ENCODE measurements at places on chromosomes 1 and 21. TPM values are rescaled to one million over a fixed set of nuclear protein-coding genes. Genes with fewer than 3 reads are reported as not detected.
A peak's percentile ranks its signal among the peaks of the same experiment; 100 is the strongest.

GRCh38 chr1:70627910-70628309 is 216.8 kb downstream of the CTH start:
- DNase-seq, result no peak

DNA sequence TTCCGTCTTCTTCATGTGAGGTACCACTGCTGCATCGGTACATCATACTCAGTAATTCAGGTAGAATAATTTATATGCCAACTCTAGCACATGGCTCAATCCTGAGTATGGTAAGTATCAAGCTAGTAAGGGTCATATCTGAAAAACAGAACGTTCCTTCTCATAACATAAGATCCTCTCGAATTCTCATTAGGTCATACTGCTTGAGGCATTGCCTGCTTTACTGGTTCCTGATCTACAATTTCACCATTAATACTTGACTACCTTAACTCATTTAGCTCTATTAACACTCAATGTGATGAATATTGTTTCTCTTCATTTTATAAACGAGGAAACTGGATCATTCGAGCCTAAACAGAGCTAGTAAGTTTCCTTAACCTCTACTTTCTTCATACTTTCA is 871.6 kb downstream of the BRINP3 start:
- no peak for DNase-seq

GRCh38 chr1:165492845-165493373 is 48.0 kb upstream of the RXRG start:
- no peak for DNase-seq

- peak; percentile 13 for DNase-seq
Observed at GRCh38 chr1:44822981-44823451, 14.7 kb downstream of the BTBD19 start.

DNA sequence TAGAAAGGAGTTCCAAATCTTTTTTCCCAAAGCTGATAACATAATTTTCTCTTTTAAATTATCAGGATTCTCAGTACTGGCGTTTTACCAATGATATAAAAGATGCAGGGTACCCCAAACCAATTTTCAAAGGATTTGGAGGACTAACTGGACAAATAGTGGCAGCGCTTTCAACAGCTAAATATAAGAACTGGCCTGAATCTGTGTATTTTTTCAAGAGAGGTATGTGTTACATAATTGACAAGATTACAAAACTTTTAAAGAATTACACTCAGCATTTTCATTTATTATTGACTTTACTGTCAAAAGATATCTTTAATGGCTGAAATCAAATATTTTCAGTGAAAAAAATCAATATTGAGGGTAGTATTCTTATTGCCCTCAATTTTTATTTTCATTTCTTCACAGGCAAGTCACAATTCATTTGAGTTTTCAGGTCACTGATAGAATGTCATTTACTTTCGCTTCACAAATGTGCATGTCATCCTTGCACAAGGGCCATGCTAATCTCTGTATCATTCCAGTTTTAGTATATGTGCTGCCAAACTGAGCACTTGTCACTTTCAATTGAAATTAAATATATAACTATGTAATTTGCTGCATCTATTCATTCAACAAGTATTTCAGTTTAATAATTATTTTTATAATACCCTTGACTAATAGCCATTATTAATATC is 63.5 kb downstream of the TPR start:
- DNase-seq, result no peak

- peak; percentile 60 for DNase-seq
Observed at GRCh38 chr1:84122780-84123382, 21.2 kb upstream of the PRKACB start.

GRCh38 chr21:16169102-16169511 is 439.3 kb downstream of the USP25 start:
- DNase-seq, result no peak

DNA sequence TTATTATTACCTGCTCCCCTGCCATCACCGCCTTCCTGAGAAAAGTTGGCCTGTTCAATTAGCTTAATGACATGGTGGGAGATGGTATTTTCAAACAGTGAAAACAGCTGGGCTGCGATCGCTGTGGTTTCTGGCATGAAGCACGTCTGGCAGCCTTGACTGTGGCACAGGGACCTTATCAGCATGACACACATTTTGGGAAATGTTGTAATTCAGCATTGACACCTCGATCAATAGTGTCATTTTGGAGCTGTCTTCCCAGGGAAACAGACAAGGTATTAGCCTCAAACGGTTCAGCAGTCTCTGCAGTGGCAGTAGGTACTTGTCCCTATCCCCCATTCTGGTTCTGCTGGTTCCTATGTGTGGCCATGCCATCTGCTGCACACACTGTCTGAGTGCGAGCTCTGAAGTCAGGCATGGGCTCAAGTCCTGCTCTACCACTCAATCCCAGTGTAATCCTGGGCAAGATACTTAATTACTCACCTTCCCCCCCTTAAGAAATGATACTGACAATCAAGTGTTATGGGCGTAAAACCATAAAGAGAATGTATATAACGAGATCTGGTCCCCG is 154.5 kb upstream of the KCND3 start:
- DNase-seq, result no peak

GRCh38 chr1:7863756-7864328 is 11.0 kb upstream of the UTS2 start:
- no peak for DNase-seq

GRCh38 chr1:211606332-211606913 is 27.5 kb upstream of the SLC30A1 start:
- DNase-seq, result peak; percentile 41

DNA sequence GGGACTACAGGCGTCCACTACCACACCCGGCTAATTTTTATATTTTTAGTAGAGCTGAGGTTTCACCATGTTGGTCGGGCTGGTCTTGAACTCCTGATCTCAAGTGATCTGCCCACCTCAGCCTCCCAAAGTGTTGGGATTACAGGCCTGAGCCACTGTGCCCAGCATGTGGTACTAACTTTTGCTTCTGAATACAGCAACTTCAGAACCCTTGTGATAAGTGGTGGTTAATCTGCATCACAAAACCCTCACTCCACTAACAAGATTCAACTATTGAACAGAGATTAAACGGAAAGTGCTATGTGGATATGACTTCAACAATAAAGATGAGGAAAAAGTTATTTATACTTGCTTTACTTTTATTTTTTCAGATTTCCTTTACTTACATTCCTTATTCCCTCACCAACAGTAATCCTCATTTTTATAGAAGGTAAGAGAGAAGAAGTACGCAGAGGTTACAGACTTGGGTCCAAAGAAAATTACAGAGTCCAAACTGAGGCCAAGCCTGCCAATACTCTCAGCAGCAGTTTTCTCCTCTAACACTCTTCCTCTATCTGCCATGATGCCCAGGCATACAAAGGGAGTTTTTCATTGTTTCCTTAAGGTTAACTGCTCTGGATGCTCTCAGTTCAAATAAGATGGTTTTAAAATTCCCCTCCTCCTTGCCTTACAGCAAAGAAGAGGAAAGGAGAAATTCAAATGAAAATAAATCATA is 44.3 kb downstream of the SLC16A1 start:
- DNase-seq, result no peak

DNA sequence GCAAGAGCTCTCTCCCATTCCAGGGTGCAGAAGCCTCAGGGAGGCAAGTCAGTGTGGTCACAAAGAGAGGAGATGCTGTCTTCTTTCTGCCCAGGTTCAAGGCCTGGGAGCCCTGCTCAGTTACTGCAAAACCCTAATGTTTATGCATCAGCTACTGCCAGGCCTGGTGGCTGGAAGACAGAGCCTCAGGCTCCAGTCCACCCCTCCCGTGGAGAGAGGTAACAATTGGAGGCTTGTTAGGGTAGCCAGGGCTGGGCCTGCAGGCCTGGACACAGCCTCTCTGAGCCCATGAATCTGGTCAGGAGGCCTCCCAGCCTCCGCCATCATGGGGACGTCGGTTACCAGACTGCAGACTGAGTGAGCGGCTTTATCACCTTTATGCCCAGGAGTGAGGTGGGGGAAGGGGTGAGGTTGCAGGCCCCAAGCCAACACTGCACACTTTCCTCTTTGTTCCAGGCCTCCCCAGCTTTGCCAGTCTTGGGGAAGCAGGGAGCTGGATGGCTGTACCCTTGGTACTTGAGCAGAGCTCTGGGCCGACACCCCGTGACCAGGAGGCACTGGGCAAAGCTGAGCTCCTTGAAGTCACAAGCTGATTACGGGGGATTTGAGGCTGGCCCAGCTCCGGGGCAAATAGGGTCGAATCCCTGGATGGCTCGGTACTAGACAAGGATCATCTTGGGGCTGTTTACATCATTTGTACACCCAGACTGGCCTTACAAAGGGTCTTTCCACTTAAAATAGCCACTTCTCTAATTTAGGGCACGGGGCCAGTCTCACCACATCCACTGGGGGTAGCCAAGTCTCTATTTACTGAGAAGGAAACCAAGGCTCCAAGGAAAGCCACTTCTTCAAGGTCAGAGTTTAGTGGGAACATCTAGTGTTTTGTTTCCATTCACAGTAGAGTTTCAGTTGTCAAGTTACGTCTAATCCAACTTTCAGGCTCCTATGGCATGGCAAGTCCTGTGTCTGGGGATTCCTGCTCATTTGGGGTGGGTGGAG is 5.2 kb downstream of the SLC2A1 start:
- no peak for DNase-seq

- DNase-seq, result no peak
Observed at GRCh38 chr1:229970714-229971113, 96.3 kb upstream of the GALNT2 start.

DNA sequence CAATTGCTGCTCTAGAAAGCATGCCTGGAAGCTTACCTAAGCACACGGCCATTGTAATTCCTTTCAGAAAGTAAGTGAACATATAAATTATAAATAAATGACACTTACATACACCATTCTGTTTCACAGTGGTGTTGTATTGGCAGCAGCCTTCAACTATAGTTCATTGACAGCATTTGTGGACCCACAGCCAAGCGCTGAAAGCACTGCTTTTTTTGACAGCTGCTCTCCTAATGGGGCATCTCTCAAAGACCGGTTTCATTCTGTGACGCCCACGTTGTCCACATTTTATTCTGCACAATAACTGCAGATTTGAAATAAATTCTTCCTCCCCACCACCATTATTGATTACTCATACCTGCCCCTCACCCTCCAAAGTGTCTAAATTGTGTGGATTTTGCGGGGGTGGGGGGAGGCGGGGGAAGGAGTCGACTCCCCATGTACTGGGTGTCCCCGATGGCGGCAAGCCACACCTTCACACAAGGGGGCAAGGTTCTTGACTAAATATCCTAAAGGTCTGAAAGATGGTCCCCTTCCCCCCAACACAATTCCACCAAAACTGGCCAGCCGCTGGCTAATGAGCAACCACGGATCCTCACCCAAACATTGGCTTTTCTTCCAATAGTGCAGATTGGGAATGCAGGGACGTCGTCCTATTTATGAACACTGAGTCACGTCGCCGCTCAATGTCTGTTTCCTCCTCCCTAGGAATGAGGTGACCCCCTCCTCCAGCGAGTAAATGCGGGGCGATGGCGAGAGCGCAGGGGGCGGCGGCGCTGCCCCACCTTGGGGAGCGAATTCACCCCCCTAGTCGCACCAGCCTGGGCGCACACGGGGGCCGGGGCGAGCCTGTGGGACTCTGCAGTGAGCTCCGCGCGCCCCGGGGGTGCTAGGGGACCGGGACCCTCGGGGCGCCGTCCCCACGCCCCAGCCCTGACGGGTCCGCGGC is 960 bp downstream of the RCAN1 start:
- DNase-seq, result no peak

DNA sequence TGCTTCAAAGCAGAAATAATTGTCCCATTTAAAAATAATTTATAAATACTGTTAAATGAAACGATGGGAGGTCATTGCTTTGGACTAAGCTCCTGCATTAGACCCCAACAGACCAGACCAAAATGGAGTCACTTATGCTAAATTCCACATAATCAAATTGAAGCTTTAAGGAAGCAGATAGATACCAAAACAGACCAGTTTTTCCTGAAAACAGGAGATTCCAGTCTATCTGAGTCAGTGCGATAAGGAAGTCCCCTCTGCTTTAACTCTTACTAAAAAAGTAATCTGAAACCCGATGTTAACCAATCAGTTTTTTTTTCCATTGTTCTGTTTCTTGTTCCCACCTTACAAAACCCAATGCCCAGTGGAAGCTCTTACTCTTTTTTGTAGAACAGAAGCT is 16.2 kb upstream of the DNASE2B start:
- no peak for DNase-seq

- no peak for DNase-seq
Observed at GRCh38 chr1:215267495-215267894, 185.0 kb downstream of the KCNK2 start.

DNA sequence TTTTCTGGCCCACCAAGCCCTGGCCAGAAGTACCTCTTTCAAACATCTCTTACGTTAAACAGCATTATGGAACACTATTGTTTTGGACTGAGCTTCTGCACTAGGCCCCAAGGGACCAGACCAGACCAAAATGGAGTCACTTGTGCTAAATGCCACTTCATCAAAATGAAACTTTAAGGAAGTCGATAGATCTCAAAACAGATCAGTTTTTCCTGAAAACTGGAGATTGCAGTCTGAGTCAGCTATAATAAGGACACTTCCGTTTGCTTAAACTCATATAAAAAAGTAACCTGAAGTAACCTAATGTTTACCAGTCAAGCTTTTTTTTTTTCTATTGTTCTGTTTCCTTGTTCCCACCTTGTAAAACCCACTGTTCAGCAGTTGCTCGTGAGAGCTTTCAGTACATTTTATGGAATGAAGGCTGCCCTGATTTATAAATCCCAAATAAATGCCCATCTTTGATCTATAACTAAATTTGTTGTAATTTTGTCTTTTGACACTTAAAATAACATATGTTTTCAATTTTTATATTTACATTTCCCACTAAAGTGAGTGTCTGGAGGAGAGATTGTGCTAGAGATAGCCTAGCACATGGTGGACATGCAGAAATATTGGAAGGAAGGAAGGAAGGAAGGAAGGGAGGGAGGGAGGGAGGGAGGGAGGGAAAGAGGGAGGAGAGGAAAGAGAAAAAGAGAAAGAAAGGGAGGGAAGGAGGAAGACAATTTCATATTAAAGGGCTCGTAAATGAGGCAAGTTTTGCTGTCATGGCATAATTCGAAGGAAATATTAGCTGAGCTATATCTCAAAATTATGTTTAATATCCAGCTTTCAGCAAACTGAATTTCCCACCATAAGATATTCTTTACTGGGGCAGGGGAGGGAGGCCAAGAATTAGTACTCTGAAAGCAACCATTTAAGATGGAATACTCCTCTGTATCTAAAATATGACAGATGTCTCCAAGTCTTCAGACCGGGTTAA is 77.0 kb upstream of the CXADR start:
- DNase-seq, result no peak

DNA sequence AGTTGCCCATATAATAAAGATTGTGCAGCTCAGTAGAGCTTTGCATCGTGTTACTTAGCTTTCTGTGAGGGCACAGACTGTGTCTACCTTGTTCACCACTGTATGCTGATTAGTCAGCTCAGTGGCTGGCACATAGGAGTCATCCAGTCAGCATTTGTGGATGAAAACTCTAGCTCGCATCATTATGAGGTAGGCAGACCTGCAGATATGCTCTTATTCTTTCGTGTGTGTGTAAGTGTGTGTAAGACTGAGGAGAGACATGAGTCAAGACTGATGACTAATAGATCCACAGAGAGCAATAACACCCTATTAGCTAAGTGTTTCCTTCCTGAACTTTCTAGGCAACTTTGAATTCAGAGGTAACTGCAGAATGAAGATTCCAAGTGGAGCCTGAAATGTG is 17.1 kb downstream of the TTF2 start:
- no peak for DNase-seq

BRDT gene
- not detected for total RNA-seq

ACKR1 gene
- total RNA-seq, result 4.1 TPM

VPS45 gene
- 36.7 TPM for total RNA-seq

MAP3K7CL gene
- 9.3 TPM for total RNA-seq

PLPPR5 gene
- total RNA-seq, result 0.14 TPM

KCNJ9 gene
- 0.27 TPM for total RNA-seq

ATXN7L2 gene
- total RNA-seq, result 7.9 TPM

CHIA gene
- not detected for total RNA-seq

GFI1 gene
- total RNA-seq, result 15.7 TPM

ATAD3C gene
- total RNA-seq, result 1.00 TPM

All from transverse colon (tissue), 4 donors.